Left renal pelvis (tissue), 4 donors: ENCODE measurements at places on chromosomes 5 and 9.

- DNase-seq: no peak
These were observed 65.4 kb upstream of the STK32A start for GRCh38 chr5:147169399-147169798.

DNA sequence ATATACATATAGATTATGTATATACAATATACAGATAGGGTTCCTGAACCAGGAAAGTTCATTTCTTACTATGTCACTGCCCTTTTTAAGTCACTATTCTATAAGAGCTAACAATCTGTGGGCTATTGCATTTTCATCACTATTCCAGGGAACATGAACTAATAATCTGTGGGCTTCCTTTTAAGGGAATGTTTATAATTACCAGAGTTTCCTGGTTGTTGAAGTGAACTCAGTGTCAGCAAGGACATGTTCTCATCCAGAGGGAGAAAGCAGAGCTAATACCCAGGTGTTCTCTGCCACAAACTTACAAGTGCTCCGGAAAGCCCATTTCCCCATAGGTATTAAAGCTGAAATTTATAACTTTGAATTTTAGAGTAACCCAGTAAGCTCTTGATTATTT lies 69.6 kb downstream of the CWC27 start:
- no peak for DNase-seq

GRCh38 chr5:94869921-94870320 lies 251.5 kb downstream of the SLF1 start:
- DNase-seq: no peak

DNA sequence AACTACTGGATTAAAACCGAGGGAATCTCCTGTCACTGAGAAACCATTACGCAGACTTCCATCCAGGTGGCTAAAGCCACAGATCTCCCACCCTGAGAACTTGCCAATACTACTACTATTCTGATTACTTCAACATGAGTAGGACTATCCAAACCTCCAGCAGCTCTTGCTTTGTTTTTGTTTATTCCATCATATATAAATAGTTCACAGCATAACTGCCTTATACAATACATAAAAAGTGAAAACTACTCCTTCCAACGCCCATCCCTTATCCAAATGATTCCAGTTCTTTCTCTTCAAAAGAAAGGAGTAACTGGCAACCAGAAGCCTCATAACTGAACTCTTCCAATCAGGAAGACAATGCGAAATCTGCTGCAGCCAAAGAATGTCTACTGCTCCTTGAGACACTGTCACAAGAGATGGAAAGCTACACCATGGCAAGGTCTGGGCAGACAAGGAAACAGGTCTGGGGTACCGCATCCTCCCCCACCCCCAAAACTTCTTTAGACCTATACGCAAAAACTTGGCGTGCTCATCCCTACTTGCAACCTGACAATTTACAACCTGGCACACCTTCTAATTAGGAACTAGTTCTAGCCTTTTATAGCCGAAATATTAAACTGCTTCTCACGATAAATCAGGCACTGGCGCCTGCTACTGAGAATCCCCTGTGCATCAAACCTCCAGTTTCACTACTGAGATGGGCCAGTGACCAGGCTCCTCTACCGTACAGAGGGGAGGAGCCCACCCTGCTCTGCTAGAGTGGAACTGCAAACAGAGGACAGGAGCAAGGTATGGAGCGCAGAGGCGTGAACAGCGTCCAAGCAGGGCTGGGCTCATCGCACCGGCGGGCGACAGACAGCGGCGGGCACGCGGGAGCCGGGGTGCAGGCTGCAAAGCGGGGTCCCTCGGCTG lies 986 bp downstream of the PLPP1 start:
- no peak for DNase-seq

DNA sequence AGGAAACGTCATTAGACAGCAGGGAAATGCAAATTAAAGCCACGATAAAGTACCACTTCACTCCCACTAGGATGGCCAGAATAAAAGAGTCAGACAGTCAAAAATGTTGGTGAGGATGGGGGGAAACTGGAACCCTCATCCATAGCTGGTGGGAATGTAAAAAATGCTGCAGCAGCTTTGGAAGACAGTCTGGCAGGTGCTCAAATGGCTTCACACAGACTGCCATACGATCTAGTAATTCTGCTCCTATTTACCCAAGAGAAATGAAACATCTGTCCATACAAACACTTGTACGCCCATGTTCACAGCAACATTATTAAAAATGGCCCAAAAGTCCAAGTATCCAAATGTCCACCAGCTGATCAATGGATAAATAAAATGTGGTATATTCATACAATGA lies 158.9 kb upstream of the PHYKPL start:
- no peak for DNase-seq

DNA sequence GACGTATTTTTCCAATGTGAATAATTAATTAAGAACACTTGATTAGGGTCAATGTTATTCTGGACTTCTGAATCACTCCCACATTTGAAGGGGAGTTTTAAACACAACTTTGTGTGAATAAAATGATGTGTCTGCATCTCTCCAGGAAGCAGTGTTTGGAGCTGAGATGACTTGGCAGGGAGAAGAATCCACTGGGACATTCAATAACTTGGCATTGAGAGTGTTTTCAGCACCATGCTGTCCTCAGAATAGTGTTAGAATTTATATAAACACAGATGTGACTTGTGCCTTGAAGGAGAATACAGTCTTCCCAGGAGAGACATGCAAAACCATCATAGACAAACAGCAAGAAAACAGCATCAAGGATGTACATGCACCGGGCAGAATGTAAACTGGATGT lies 32.7 kb upstream of the KCNMB1 start:
- no peak for DNase-seq

- DNase-seq: no peak
These were observed 161.4 kb downstream of the SLIT3 start for GRCh38 chr5:169139480-169140050.

GRCh38 chr5:102902135-102902448 lies 147.0 kb downstream of the PAM start:
- no peak for DNase-seq

GRCh38 chr9:123335193-123335985 lies 20.6 kb upstream of the CRB2 start:
- no peak for DNase-seq

DNA sequence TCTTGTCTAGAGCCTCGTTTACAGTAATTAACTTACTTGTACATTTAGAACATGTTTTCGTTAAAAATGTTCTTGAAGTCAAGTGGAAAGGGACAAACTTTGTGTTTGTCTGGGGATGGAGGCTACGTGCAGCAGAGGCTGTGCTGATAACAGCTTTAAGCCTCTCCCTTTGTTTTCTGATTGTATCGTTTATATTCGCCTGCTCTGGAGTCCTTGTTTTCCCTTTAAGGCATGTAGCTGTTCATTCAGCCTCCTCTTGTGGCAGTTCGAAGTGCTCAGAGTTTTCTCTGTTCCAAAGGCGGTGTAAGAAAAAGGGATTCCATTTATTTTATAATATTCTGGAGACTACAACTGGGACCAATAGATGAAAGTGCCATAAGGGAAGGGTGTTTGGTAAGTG lies 1.9 kb downstream of the SLC36A1 start:
- no peak for DNase-seq

DNA sequence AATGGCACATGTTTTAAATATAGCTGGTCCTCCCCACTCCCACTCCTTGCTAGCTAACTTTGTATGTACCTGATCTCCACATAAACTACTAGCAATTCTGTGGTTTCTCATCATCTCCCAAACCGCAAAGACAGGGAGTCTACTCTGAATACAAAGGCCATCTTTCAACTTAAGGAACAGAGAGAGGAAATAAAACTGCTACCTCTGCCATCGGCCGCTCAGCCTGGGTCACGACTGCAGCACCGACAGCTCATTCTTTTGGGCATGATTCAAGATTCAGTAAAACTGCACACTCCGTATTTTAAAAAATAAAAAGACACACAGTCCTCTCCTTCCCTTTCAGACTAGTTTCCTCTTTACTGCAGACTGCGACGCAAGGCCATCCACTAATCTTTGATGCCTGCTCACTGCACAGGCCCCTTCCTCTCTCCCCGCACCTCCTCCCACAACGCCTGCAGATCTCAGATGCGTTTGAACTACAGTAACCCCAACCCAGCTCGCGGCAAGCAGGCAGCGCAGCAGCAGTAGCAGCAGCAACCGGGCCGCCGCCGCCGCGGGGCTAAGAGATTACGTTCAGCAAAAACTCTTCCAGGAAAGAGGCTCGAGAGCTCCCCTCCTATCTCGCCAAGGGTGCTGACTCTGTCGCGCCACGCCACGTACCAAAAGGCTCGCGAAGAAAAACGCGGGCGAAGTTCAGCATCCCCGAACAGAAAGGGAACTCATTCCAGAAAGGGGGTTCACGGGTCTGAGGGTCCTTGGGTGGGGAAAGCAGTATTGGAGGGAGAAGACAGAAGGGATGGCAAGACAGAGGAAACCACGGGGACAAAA lies 1.5 kb downstream of the RNF145 start:
- DNase-seq: peak; percentile 60

DNA sequence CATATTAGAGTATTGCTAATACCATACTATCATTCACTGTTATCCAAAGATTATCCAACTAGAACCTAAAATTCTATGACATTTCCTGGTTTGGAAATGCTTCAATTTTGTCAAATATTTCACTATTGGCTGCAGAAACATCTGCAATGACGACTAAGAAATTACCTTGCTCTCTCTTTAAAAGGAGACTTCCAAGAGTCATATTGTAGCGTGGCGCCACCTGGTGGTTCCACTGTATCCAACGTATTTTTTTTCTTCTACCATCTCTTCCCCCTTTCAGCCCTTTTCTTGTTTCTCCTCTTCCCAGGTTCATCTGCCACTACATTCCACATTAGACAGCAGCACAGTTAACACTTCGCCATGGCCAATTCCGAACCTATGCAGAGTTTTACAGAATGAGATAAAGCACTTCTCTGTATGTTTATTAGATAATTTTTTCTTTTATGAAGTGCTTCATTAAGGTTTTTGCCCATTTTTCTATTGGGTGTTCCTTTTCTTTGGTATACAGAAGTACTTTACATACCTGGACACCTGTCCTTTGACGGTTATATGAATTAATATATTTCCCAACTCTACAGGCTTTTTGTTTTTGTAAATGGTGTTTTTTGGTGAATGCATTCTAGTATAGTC lies 153.5 kb downstream of the CDC42SE2 start:
- DNase-seq: peak; percentile 42

- DNase-seq: no peak
These were observed 29.5 kb upstream of the MYO10 start for GRCh38 chr5:16965581-16965980.

DNA sequence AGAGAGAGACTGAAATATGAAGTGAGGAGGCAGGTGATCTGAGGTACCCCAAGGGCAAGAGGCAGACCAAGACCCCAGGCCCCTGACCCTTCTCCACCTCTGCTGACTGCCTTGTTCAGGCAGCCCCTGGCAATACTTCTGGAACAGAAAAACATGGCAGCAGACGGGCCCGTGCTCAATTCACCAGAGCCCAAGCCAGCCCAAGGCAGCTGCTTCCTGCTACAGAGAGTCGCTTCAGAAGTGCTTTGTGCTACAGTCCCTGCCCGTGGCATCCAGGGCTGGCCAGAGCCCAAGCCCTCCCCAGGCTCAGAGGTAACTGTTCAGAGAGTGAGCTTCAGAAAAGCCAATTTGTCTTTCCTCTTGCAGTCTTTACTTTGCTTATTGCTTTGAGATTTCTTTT lies 151.4 kb upstream of the FSTL4 start:
- no peak for DNase-seq

GRCh38 chr5:51082741-51083140 lies 300.5 kb upstream of the ISL1 start:
- DNase-seq: no peak

- no peak for DNase-seq
These were observed 580.7 kb downstream of the KIF4B start for GRCh38 chr5:155594270-155594669.

- no peak for DNase-seq
These were observed 170.0 kb downstream of the FGF18 start for GRCh38 chr5:171589461-171589860.

DNA sequence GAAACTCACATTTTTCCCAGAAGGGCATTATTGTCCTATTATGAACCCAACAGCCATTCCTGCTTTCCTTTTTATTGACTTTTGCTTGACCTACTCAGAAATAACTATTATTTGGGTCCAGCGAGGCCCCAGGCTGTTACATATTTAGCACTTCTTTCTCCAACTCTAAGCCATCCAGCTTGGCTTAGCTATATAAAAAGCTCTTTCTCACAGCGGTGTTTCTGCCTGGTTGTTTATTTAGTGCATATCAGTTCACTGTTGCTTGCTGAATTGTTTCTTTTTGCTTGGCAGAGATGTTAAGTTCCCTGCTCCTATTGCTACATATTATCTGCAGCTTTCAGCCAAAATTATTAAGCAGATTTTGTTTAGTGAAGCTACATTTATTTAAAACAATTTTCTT lies 1156.8 kb upstream of the SEMA6A start:
- no peak for DNase-seq

- no peak for DNase-seq
These were observed 39.2 kb downstream of the ARRDC3 start for GRCh38 chr5:91343916-91344315.

DNA sequence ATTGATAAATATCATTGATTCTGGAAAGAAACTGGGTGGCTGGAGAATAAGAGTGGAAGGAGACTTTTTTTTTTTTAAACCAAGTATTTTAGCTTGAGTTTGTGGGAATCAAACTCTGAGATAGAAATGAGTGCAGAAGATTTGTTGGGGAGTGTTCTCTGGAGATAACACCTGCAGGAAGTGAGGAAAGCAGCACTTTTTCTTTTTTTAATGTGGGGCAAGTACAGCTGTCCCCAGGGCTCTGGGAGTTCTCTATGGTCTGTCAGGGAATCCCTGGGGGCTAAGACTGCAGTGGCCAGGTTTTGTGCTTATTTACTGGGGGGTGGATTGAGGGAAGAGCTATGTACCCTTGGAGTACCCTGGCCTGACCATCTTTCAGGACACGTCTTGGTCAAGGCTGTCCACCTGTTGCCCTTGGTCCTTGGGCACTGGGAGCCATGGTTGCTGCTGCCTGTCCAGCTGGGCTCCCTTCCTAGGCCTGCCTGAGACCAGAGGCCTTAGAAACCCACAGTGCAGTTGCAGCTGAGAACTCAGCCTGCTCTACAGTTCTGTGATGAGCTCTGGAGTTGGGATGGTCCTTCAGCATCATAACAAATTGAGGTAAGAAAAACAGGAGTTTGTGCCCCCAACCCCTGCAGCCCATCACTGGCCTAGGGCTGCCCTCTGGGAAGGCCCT lies 85.8 kb downstream of the PHAX start:
- DNase-seq: no peak

- DNase-seq: no peak
These were observed 23.2 kb downstream of the LPCAT1 start for GRCh38 chr5:1500411-1501091.
